ENCODE measurements at places on chromosomes 1 and 21.

DNA sequence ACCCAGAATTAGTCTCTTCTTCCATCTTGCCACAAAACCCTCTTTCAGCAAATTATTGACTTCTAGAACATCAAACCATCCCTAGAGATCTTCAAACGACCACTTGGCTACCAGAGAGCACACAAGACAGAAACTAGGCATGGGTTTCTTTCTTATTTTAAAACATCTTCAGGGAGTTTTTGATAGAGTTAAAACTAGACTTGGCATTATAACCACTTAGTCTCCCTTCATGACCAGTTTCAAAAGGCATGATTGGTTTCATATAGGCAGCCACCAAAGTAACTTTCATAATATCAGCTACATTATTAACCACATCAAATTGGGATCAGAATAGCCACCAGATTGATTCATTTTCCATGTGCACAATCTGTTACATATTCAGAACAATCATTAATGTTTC is 368.4 kb upstream of the GREM2 start:
- no peak for DNase-seq

- DNase-seq, result no peak
These were observed 38.4 kb downstream of the RAP1GAP start for GRCh38 chr1:21630571-21631343.

GRCh38 chr1:20150969-20151368 is 11.8 kb downstream of the PLA2G2F start:
- no peak for DNase-seq

- DNase-seq, result peak; percentile 87
These were observed 34.6 kb downstream of the DNTTIP2 start for GRCh38 chr1:93844262-93845045.

- DNase-seq, result no peak
These were observed 50.7 kb downstream of the SPATA17 start for GRCh38 chr1:217681806-217682205.

Measured in pons (tissue), 1 donor.